ENCODE measurements at places on chromosomes 13 and 19.

DNA sequence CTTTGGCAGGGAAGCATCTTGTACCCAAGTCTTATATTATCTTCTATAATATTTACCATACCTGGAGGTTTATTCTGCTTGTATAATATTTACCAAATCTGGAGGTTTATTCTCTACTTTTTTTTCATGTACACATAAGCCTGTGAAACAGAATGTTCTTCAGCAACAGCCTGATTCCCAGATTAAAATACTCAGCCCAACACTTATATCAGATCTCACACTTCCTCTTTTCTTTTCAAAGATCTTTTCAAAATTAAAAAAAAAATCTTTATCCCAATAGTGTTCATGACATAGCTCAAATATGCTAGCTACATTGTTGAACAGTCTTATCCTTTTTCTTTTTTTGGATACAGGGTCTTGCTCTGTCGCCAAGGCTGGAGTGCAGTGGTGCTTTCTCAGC lies 300.7 kb downstream of the LMO7 start:
- DNase-seq = no peak

GRCh38 chr13:100269837-100270236 lies 180.9 kb downstream of the PCCA start:
- DNase-seq = no peak

- no peak for DNase-seq
Measured at GRCh38 chr19:29685326-29685725, 20.1 kb downstream of the PLEKHF1 start.

DNA sequence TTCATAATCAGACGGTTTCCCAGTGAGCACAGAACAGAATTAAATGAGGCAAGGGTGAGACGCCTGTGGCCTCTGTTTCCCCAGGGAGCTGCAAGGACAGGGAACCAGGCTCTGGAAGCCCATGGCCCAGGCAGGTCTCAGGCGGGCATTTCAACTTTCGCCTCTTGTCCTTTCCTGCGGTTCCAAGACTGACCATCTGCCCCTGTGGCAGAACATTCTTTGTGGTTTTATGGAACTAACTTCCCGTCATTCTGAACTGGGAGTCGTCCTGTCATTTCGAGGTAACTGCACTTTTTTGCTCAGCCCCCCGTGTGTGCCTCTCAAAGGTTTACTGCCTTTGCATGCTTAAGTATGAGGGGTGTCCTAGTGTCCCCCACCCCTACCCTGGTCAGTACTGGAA lies 70.9 kb downstream of the KL start:
- no peak for DNase-seq

Measured in activated B cell treated with CpG ODN at 0.5 μM for 24 hours (primary cell).